Forelimb muscle (tissue), 1 donor: ENCODE measurements at places on chromosomes 2 and 18. TPM values are rescaled to one million over a fixed set of nuclear protein-coding genes. Genes with fewer than 3 reads are reported as not detected.

The KCNK3 gene
- 1.6 TPM for polyA plus RNA-seq

The PAIP2B gene
- polyA plus RNA-seq, result 5.1 TPM

The ACVR1C gene
- polyA plus RNA-seq, result 0.14 TPM

The SERPINB3 gene
- not detected for polyA plus RNA-seq

The TMEM131 gene
- 46.4 TPM for polyA plus RNA-seq

The ABHD1 gene
- polyA plus RNA-seq, result 0.49 TPM

The BCL2 gene
- 13.1 TPM for polyA plus RNA-seq

The GALR1 gene
- polyA plus RNA-seq, result 0.01 TPM

DNA sequence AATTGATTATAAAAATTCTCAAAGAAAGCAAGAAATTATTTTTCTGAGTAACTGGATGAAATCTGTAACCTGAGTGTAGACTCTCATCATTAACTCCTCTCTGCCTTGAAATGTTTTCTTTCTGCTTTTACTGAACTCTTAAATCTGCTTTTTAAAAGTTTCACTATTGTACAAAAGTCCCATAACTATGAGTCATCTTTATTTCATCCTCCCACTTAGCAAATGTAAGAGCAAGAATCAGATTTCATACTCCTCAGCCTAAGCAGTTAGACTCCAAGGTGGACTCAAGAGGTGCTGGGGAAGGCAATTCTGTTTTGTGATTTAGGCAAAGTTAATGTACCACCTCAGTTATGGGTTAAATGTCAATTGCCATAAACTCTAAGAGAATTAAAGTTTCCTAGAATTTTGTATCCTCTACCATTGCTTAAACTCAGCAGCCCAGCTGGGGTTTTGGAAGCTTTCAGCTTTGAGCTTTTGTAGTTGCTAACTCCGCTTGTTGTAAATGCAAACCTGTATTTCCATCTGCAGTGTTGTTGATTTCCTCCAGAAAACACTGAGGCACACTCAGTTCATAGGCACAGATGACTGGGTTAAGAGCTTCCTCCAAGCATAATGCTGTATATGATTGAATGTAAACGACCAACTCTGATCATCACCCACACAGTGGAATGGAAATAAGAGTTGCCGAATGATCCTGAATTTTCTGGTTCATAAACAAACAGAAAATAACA is 268.8 kb downstream of the ARHGAP15 start:
- no peak for DNase-seq

DNA sequence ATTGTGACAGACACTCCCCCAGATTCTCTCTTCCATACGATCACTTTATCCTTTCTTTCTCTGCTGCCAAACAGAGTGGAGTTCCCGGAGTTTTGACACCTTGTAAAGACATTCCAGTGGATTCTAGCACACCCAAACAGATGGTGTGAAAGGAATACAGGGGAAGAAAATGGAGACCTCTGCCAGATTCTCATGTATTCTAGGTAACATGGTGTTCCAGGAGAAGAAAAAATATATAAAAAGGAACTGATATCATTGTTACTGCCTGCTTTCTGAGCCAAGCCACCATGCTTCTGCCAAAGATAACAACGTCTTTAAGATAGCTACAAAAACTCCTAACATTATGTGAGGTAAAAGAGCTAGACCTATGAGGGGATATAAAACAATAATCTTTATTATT is 136.5 kb downstream of the TXNL1 start:
- DNase-seq, result no peak

DNA sequence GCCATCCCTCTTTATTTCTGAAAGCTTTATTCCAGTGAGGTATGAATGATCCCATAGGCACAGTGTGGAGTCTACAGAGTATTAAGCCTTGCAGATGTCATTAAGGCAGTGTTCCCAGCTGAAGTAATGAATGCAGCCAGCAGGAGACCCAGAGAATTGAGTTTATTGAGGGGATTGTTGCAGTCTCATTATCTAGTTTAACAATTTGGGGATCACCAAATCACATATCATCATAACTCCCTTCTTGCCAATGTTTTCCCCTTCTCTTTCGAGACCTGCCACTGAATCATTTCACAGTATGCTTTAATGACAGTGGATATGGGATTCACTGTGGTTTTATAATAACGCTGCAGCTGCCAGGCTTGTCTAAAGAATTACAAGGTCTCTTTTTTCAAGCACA is 249.3 kb upstream of the FSHR start:
- DNase-seq, result no peak

DNA sequence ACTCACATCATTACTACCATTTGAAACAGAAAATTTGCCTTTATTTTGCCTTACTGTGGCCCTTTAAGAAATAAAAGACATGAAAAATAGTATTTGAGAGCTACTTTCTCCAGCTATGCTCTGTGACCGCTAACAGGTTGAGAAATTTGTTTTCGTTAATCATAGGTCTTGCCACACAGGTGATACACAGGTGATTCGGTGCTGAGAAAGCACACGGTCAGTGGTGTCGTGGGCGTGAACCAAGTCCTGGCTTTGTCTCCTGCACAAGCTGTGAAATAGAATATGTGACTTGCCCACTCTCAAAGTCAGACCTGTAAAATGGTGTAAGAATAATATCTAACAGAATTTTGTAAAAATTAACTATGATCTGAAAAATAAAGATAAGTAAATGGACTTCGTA is 155.3 kb upstream of the SLC39A10 start:
- DNase-seq, result no peak

DNA sequence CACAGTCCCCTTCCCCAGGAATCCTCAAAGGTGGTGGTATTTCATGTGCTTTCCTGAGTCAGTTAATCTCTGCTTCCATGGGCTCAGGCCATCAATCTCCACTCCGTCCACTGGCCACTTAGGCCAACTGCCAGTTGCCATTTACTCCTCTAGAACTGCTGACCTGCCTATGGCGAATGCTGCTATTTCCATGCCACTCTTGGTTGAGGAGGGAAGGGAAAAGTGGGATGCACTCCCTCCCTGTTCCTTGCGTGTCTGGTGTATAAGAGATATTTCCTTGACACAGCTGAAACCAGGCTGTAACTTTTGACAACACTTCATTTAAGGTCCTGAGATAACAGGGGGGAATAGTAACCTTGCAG is 261.5 kb downstream of the MREG start:
- no peak for DNase-seq

GRCh38 chr18:74961596-74961995 is 247.3 kb downstream of the PTGR3 start:
- no peak for DNase-seq

- DNase-seq, result no peak
These were observed 30.0 kb downstream of the GALNT1 start for GRCh38 chr18:35611518-35611917.

- DNase-seq, result no peak
These were observed 984 bp downstream of the CCDC88A start for GRCh38 chr2:55418512-55419232.

DNA sequence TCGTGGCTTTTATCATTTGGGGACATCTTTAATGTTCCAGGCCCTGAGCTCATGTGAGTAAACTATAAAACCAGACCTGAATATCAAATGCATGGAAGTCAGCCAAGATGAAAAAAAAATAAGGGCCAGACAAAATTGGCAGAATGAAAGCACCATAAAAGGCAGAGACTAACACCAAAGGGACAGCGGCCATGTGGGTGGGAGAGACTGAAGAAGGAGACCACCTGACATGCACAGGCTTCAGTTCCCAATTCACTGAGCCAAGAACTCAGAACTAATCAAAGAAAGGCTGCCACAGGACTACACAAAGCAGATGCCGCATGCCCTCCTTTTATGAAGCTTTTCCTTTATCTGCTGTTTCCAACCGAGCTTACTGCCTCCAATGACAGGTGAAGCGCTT is 267.1 kb downstream of the RAD51AP2 start:
- DNase-seq, result no peak
